NCI-H748 treated with DMSO at 0.1 percent for 48 hours (cell line): ENCODE measurements at places on chromosomes 7 and 10.

DNA sequence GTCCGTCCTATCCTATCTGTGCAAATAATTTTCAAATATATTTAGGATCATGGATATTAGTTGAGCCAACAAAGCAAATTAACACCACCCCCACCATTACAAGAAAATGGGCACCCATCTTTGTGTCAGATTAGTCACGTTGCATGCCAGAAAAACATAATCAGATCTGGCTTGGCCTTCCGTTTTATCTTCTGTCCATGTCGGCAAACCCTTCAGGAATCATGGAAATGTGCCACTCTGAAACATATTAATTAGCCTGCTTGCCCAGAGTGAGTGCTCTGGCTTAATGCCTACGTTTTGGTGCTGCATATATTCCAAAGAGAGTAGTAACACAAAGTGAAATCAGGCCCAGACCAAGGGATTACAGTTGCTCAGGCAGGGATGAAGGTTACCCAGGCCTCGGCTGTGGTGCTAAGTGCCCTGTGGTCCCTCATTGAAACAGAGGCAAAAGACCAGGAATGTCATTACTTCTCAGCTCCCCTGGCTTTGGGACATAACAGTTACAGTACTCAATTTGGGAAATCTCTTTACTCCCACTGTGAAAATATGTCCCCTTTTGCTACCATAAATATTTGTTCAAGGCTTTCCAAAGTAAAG lies 154.0 kb upstream of the LSM8 start:
- DNase-seq: peak; percentile 66

- DNase-seq: no peak
Observed at GRCh38 chr10:43421519-43421918, 12.5 kb upstream of the HNRNPF start.

DNA sequence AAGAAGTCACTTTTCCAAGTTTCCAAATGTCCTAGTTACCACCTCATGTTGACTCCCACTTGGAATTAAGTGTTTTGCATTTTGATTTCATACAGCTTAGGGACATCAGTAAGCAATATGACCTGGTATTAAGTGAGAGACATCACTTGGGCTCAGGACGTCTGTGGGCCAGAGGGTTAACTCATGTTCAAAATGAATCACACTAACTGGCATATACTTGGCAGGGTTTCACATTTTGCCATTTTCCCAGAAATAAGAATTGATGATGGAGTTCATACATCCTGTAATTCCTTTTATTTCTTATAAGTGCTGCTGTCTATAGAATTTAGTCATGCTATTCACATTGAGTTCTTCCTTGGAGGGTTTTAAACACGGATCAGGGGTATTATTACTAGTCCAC lies 516.5 kb downstream of the PHTF2 start:
- no peak for DNase-seq

DNA sequence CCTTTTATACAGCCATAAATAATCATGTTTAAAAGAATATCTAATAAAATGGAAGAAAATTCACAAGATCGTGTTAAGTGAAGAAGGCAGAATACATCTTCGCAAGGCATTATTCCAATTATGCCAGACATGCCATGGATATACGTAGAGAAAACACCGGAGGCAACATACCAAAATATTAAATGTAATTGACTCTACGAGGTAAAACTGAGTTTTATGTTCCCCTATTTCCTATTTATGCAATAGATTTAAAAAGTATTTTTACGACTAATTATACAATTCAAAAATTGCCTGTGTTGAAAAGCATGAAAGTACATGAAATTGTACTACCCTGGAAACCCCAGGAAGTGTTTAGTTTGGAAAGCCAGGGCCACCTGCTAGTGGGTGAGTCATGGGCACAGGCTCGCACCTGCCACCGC lies 936 bp upstream of the REPIN1 start:
- no peak for DNase-seq

DNA sequence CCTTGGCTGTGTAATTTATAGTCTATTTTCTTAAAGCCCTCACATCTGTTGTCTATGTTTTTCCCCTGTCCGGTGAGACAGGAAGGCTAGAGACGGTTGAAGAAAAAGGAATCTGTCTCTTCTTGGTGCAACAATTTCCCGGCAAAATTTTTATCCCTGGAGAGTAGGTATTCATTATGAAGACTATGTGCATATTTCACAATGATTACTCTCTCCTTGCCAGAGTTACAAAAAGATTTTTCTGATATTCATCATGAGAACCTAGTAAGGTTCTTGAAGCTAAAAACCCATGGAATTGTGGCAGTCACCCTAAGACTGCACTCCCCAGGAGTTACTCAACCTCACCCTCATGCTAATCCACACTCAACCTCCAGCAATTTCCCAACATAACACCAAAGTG lies 55.0 kb upstream of the GHITM start:
- DNase-seq: no peak

DNA sequence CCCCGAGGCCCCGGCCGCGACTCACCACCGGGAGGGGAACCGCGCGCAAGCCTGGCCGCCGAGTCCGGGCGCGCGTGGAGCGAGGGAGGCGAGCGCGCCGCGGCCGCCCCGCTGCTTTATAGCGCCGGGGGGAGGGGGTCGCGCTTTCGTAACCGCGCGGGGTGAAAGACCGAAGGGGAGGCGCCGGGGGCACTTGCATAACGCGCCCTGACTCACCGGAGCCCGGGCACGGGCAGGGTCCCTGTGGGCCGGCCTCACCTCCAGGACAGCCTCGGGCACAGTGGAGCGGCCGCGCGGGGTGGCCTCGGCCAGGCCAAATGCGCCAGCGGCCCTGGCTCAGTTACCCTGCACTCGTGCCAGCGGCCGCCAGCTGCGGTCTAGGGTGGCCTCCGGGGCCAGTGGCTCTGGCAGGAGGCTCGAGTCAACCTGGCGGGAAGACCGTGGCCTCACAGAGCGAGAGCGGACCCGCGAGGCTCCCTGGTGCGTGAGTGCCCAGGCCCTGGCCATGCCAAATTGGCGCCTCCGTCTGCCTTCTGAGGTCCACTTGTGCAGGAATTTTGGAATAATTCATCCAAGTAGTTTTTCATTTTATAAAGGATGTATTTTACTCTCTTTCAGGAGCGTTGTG lies at the start of gene RBP4:
RBP4 (minus strand) TSS at position 90 of the 628 bp plus-strand sequence. CDS start 207 bp downstream, outside the sequence.
- DNase-seq: no peak

DNA sequence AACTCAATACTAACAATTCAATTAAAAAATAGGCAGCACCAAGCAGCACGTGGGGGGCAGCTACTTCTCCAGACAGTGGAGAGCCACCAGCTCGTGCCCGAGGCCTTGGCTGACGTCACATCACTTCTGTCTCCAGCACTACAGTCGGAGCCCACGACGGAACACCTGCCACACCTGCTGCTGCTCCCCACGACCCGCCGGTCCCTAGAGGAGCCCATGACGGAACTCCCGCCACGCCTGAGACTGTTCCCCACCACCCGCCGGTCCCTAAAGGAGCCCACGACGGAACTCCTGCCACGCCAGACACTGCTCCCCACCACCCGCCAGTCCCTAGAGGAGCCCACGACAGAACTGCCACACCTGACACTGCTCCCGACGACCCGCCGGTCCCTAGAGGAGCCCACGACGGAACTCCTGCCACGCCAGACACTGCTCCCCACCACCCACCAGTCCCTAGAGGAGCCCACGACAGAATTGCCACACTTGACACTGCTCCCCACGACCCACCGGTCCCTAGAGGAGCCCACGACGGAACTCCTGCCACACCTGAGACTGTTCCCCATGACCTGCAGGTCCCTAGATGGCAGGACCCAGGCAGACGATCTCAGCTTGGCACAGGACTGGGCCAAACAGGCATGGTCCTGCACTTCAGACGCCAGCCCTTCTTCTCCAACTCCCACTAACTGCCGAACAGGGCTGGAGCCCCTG lies 258.0 kb downstream of the ELFN1 start:
- no peak for DNase-seq

GRCh38 chr10:7306616-7307015 lies 104.2 kb downstream of the SFMBT2 start:
- DNase-seq: no peak

GRCh38 chr7:138008588-138009349 lies 6.9 kb upstream of the CREB3L2 start:
- DNase-seq: peak; percentile 65

DNA sequence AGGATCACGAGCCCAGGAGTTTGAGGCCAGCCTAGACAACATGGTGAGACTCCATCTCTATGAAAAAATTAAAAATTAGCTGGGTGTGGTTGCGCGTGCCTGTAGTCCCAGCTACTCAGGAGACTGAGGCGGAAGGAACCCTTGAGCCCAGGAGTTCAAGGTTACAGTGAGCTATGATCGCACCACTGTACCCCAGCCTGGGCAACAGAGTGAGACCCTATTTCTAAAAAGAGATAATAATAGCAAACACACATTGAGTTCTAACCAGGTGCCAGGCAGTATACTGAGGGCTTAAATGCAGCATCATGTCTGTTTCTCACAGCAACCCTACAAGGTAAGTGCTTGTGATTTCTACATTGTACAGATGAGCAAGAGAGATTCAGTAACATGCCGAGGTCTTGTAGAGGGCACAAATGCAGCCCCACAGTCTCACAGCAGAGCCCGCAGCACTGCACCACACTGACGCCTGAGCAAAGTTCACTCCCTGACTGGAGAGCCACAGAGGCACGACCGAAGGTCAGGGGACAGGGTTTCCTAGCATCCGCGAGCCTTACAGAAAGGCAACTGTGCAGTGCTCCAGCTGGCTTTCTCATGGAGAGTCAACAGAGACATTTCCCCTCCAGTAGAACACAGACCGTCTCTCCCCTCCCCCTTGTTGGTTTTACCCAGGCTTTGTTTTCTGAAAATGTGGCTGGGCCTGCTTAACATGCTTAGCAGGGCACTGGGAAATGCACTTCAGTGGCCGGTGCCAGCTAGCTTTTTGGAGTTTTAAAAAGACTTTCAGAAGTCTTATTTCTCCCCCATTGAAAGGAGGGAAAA lies 36.5 kb downstream of the PDSS1 start:
- DNase-seq: peak; percentile 14

DNA sequence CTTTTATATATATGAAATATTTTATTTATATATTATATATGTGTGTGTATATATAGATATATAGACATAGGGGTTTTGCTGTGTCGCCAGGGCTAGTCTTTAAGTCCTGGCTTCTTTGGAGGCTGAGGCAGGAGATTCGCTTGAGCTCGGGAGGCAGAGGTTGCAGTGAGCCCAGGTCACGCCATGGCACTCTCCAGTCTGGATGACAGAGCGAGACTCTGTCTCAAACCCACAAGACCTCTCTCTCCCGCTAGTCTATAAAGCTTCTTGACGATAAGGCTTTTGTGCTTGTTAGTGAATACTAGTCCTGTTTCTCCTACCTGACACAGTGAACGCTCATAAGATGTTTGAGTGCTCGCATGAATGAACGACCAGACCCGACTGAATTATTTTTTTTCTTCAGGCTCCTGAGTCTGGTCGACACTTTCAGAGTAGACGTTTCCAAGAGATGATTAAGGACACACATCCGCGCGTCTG lies 577 bp upstream of the DDX21 start:
- no peak for DNase-seq
